Large intestine (tissue), 12 donors: ENCODE measurements at places on chromosomes 7 and 10. TPM values are rescaled to one million over a fixed set of nuclear protein-coding genes. Genes with fewer than 3 reads are reported as not detected.

DNA sequence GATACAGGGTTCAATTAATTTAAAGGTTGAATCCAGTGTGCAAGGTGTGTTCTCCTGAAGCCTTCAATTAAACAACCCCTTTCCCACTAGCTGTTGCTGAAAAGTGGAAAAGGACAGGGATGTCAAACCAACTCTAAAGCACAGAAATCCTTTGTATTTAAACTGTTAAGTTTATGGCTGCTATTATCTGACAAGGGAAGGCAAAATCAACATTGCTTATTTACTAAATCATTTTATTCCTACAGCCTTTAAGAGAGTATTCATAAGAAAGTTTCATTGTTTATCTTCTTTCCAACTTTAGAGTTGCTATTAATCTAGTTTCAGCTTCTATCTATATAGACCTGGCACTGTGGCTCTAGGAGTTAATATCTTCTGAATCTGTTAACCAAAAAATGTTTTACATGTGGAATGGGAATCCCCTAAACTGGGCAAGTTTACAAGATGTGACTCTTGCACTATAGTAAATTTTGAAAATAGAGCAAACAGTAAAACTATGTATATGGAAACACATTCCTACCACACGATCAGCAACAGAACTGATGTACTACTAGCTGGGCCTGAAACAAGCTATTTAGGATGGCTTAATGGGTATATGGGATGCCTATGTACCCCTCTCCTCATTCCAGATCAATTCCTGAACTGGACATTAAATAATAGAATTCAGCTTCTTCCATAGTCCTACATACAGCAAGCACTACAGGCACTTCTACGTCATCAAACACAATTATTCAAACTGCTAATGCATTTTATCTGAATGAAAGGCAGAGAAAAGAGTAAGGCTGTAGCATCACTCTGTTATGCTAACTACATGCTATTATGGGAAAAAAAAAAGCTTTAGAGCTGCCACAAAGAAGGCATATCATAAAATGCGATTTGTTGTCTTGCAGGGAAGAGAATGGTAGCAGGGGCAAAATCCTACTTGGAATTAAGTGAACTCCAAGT, 52.8 kb downstream of the CDK6 start:
- no peak for DNase-seq
- no peak overlapping the region for H3K27ac ChIP-seq
- no peak overlapping the region for H3K4me3 ChIP-seq
- no peaks in the 10 kb centered on the region for H3K36me3 ChIP-seq
- H3K4me1 ChIP-seq: no peaks in the 10 kb centered on the region
- H3K27me3 ChIP-seq: no peaks in the 10 kb centered on the region

DNA sequence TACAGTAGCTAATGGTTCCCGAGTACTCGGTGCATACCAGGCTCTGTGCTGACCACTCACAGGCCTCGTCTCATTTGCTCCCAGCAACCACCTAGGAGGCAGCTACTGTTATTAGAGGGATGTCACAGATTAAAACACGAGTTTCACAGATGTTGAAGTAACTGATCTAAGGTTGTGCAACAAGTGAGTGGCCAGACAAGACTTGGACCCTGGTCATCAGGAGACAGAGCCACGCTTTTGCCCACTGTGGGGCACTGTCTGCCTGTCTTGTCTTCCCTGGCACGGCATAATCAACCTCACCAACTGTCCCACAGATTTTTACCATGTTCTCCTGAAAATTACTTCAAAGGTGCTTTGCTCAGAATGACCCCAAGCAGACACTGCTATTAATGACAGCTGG, 111.6 kb upstream of the HABP2 start:
- H3K4me1 ChIP-seq: no peaks in the 10 kb centered on the region
- DNase-seq: no peak
- H3K4me3 ChIP-seq: no peak overlapping the region

DNA sequence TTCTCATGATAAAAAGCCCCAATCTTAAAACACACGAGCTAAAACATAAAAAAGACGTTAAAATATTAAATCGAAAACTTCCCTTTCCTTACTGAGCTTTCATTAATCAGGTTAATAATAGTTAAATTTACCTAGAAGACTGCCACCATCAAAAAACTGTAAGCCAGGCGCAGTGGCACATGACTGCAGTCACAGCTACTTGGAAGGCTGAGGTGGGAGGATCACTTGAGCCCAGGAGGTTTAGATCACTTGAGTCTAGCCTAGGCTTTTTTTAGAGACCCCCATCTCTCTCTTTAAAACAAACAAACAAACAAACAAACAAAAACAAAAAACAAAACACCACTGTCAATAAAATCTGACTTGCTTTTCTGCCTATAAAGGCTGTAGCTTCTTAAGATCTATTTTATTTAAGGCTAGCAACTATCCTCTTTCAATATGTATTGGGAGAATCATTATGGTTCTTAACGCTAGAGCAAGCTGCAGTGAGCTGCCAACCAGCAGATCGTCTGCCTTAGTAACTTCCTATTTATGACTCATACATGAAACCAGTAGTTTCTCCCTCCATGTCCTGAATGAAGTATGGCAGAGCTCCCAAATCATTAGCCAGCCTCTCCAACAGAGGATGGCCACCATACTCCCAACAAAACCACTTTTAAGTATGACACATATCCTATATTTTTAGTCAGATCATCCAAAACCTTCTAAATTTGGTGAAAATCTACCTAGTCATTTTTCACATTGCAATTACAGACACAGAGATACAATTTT, 163.7 kb downstream of the SRPK2 start:
- H3K36me3 ChIP-seq: no peaks in the 10 kb centered on the region
- peaks cover 7% of the 10 kb centered on the region for H3K4me1 ChIP-seq
- H3K4me3 ChIP-seq: no peak overlapping the region

- peaks cover 4% of the 10 kb centered on the region for H3K4me1 ChIP-seq
- DNase-seq: peak; percentile 9
- H3K4me3 ChIP-seq: peak overlapping the region; percentile 64
- peaks cover 24% of the 10 kb centered on the region for H3K27me3 ChIP-seq
- H3K36me3 ChIP-seq: no peaks in the 10 kb centered on the region
Measured at GRCh38 chr7:82443036-82443546, 486 bp downstream of the CACNA2D1 start.

DNA sequence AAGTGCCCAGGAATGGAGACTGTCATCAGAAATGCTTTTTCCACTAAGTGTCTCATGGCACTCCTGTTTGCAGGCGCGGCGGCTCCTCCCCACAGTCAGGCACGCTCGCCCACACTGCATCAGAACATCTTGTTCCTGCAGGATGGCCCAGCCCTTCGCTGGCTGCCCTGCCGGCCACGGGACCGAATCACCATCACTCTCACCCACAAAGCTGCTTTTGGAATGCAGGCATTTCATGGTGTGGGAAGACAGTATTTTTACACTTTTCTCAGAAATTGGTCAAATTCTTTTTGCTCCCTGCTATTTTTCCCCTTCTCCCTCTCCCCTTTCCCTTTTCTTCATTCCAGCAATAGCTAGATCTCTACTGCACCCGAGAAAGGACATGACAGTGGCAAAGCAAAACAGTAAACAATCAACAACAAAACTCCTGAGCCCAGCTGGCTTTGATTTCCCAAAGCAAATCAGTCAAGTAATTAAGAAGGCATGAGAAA, 176.1 kb upstream of the TNS3 start:
- H3K27me3 ChIP-seq: no peaks in the 10 kb centered on the region
- no peak for DNase-seq
- H3K27ac ChIP-seq: no peak overlapping the region
- H3K36me3 ChIP-seq: no peaks in the 10 kb centered on the region
- peaks cover 8% of the 10 kb centered on the region for H3K4me1 ChIP-seq

GRCh38 chr7:22317632-22318031, 39.3 kb downstream of the RAPGEF5 start:
- no peak overlapping the region for H3K27ac ChIP-seq
- no peak overlapping the region for H3K4me3 ChIP-seq
- H3K4me1 ChIP-seq: peaks cover 6% of the 10 kb centered on the region
- H3K36me3 ChIP-seq: peaks cover 14% of the 10 kb centered on the region
- no peak for DNase-seq

GRCh38 chr7:101308245-101309085, 13.1 kb downstream of the IFT22 start:
- H3K27ac ChIP-seq: no peak overlapping the region
- DNase-seq: peak; percentile 64
- no peaks in the 10 kb centered on the region for H3K36me3 ChIP-seq
- H3K4me1 ChIP-seq: peaks cover 4% of the 10 kb centered on the region

DNA sequence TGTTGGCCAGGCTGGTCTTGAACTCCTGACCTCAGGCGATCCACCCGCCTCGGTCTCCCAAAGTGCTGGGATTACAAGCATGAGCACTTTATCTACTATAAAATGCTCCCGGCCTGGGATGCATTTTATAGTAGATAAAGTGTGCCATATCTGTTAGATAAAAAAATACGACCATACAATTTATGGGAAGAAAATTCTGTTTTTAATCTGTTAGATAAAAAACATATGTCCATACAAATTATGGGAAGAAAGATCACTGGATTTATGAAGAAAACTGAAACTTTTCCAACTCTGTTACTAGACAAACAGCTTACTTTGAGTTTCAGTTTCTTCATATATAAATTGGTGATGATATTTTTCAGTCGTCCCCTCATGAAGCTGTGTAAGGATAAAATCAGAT, 4.5 kb downstream of the TSPAN13 start:
- peaks cover 14% of the 10 kb centered on the region for H3K4me1 ChIP-seq
- H3K4me3 ChIP-seq: no peak overlapping the region
- no peaks in the 10 kb centered on the region for H3K27me3 ChIP-seq
- no peak for DNase-seq
- no peaks in the 10 kb centered on the region for H3K36me3 ChIP-seq

DNA sequence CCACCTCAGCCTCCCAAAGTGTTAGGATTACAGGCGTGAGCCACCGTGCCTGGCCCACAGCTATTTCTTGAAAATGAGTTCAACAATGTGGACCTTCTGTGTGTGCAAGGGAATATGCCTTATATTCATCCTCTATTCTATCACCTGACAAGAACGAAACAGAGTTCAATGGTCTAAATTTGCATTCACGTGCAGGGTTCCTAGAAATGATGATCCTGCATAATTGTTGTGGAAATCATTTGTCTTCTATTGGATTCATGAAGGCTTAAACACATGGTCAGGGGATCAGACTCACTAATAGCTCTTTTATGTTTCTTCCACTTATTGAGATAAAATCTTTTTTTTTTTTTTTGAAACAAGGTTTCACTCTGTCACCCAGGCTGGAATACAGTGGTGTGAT, 23.7 kb downstream of the PAPSS2 start:
- no peaks in the 10 kb centered on the region for H3K36me3 ChIP-seq
- no peak overlapping the region for H3K27ac ChIP-seq
- DNase-seq: no peak

DNA sequence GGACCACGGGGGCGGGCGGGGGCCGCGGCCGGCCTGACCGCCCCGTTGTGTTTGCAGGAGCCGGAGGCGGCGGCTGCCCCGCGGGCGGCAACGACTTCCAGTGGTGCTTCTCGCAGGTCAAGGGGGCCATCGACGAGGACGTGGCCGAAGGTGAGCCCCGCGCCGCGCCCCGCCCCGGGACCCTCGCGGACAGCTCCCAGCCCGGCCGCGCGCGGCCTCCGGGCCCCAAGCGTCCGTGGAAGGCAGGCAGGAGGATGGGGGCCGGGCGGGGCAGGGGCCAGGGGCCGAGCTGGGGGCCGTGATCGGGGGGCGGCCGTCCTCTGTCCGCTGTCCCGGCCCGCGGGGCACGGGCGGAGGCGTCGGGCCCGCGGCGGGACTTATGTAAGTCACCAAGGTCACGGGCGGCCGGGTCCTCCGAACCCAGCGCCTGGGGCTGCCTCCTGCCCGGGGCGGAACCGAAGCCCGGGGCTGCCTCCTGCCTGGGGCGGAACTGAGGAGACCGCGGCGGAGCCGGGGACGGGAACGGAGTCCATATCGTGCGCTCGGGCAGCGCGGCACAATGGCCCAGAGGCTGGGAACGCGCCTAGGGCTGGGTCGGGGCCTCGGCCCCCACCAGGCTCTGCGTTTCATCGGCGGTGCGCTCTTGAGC, 497 bp downstream of the PPP2R2D start:
- peak; percentile 45 for DNase-seq
- H3K36me3 ChIP-seq: peaks cover 9% of the 10 kb centered on the region

Gene ZNF467
- 6.0 TPM for polyA plus RNA-seq

Gene TLL2
- 0.99 TPM for polyA plus RNA-seq

Gene ADIRF
- polyA plus RNA-seq: 11.4 TPM
